Globus pallidus (tissue), 1 donor: ENCODE measurements at places on chromosomes 7 and 10.
A peak's percentile ranks its signal among the peaks of the same experiment; 100 is the strongest.

DNA sequence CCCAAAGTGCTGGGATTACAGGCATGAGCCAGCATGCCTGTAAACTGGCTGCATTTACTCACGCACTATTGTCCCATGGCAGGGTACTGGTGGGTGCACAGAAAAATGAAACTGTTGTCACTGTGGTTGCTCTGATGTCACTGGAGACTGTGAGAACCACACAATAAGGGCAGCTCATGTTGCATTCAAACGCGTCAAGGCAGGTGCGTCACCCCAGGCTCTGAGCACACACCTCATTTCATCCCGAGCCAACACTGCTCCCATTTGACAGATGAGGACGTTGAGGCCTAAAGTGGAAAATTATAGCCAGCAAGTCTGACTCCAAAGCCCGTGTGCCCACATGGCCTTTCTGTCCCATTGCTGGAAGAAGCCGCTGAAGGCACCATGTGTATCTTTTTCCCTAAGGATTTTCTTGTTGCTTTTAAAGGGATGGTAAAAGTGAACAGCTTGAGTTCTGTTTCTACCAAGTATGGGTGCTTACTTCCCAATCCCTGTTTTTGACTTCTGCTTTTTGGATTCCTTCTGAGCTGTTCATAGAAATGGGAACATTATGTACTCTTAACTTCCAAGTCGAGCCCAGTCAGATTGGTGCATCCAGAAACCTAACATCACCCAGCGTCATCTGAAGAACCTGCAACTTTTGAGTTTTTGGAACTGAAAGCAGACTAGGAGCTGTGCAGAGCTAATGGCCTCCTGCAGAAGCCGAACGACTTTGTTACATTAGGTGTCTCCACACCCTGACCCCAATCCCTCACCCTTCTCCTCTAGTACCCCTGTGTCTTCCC lies 60.1 kb upstream of the CARD11 start:
- DNase-seq, result peak; percentile 33

GRCh38 chr7:98107313-98107721 lies 655 bp downstream of the LMTK2 start:
- DNase-seq, result no peak

DNA sequence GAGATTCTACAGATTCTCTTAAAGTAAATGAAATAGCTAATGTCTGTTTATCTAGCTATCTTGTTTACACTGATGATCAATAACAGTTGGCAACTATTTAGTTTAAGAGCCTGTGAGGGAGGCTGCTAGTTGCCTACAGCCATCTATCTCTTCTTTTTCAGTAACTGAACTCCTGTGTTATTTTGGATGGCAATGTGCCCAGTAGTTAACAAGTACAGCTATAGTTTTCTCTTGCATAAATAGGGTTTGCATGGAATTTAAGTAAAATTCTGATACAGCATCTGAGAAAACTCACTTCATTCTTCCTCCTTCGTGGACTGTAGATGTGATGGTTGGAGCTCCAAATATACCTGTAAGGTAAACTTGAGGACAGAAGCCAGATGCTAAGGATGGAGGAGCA lies 219.5 kb upstream of the POT1 start:
- DNase-seq, result no peak

DNA sequence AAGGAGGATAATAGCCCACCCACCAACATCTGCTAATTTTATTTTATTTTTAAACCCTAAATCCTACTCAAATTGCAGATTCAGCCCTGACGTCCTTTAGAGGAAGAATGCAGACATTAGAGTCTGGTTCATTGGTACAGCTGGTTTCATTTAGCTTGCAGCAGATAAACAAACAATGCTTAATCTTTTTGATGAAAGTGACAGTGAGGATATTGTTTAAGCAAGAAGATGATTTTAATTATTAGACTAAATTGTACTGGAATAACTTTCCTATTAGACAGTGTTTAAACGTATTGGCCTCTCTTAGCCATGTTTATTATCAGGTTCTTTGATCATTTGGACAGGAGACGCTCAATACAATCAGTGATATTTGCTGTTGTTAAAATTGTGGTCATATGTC lies 164.8 kb downstream of the CDK14 start:
- no peak for DNase-seq

- DNase-seq, result no peak
Observed at GRCh38 chr10:79946271-79947082, 2.4 kb downstream of the SFTPD start.

GRCh38 chr7:140559410-140559809 lies 80.1 kb upstream of the MKRN1 start:
- DNase-seq, result no peak

DNA sequence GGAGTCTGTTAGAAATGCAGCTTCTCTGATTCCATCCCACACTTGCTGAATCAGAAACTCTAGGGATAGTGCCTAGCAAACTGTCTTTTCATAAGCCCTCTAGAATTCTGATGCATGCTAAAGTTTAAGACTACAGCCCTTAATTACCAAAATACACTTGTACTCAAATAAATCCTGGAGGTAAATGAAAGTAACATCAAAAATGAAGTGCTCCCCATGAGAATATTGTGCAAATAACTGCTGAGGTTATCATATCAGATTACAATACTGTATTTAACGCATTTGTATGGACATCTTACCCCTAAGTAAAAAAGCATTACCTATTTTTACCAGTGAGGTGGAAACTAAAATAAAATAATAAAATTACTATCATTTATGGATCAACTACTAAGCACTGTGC lies 104.7 kb downstream of the CHCHD3 start:
- DNase-seq, result no peak

DNA sequence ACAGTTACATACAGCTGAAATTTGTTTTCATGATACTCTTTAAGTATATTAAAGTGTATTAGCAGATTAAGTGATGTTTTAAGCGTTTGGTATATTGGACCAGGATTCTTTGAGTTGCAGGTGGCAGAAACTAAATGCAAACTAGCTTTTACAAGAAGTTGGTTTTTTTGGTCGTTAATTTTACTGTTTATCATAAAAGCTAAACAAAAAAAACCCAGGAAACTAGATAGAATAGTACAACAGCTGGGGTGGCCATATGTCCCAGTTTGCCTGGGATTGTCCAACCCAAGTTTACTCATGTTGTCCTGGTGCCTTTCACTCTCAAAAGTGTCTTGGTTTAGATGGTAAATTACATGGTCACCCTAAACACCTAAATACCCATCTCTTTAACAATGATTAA lies 108.7 kb downstream of the PHTF2 start:
- no peak for DNase-seq

- no peak for DNase-seq
Observed at GRCh38 chr7:130929896-130930659, 196.1 kb upstream of the KLF14 start.

GRCh38 chr10:46084321-46085165 lies 38.5 kb upstream of the MSMB start:
- no peak for DNase-seq

DNA sequence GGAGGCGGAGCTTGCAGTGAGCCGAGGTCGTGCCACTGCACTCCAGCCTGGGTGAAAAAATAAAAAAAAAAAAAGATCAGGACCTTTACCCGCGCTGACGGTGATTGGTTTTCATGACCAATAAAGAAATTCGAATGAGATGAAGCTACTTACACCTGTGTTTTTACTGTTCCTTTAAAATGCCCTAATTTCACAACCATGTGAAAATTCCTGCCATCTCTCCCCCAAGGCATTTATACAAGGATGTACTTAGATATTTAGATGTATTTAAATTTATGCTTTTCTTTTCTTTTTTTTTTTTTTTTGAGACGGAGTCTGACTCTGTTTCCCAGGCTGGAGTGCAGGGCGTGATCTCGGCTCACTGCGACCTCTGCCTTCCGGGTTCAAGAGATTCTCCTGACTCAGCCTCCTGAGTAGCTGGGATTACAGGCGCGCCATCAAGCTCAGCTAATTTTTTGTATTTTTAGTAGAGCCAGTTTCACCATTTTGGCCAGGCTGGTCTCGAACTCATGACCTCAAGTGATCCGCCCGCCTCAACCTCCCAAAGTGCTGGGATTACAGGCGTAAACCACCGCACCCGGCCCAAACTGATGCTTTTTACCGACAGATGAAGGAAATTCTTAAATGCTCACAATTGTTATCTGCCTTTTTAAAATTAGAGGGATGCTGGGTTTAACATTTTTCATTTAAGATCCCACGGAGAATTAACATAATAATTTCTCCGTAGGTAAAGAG lies 3.1 kb upstream of the PHYH start:
- no peak for DNase-seq

DNA sequence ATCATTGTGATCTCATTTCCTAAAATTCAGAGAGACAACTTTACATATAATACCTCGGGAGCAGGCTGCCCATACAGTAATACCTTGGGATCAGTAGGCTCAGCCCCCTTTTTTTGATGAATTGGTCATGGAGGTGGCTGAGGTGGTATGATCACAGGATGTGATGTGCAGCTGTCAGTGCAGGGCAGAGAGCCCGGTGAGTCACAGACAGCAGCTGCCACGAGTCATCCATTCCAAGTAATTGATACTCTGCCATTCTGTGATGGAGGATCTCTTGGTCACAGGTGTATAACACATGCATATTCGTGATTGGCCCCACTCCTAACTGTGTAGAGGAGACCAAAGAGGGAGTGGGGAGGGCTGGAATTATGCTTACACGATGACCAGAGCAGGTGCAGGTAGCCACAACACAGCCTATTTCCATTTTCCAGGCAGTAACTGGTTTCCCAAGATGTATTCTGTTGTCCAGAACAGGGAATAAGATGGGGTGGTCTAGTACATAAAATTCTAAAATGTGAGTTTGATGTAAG lies 14.1 kb downstream of the NRCAM start:
- DNase-seq, result no peak

GRCh38 chr10:84267503-84268126 lies 22.8 kb downstream of the RGR start:
- peak; percentile 52 for DNase-seq
